ENCODE measurements at places on chromosomes 7 and 10.

- no peak for DNase-seq
Measured at GRCh38 chr7:46186131-46186530, 265.1 kb upstream of the IGFBP3 start.

GRCh38 chr10:61628151-61628874, 34.4 kb upstream of the CABCOCO1 start:
- DNase-seq, result no peak

GRCh38 chr7:144386741-144387140, 16.8 kb downstream of the NOBOX start:
- DNase-seq, result no peak

- DNase-seq, result no peak
Measured at GRCh38 chr7:11168650-11169170, 195.0 kb downstream of the PHF14 start.

- DNase-seq, result no peak
Measured at GRCh38 chr10:10007957-10008356, 1009.7 kb upstream of the CELF2 start.

DNA sequence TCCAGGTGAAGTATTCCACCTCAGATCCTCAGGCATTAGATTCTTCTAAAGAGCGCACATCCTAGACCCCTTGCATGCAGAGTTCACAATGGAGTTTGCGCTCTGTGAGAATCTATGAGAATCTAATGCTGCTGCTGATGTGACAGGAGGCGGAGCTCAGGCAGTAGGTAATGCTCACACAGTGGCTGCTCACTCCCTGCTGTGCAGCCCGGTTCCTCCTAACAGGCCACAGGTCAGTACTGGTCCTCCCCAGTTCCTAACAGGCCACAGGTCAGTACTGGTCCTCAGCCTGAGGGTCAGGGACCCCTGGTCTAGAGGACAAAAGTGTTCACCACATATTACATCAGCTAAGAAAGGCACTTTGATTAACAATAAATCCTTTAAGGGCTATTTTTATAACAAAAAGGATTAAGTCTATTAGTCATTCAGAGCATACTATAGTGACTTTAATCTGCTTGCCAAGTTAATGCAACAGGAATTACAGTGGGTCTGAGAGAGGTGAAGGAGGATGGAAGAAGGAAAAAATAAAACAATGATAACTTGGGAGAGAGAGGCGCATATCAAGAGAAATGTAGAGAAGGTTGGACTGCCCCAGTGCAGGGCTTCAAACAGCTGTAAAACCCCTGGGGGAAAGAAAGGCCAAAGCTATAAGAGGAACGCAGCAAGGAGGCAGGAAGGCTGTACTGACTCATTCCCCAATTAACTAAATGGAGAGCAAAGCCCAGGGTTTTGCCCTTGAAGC, 49.2 kb downstream of the CUL2 start:
- no peak for DNase-seq

- DNase-seq, result no peak
Measured at GRCh38 chr7:38027884-38028455, 107.5 kb downstream of the EPDR1 start.
